Stimulated activated CD8-positive, alpha-beta memory T cell treated with anti-CD3 and anti-CD28 coated beads, Interleukin-7, amount 100 ng/mL, for 1 hour (primary cell): ENCODE measurements at places on chromosomes 2 and 18.

DNA sequence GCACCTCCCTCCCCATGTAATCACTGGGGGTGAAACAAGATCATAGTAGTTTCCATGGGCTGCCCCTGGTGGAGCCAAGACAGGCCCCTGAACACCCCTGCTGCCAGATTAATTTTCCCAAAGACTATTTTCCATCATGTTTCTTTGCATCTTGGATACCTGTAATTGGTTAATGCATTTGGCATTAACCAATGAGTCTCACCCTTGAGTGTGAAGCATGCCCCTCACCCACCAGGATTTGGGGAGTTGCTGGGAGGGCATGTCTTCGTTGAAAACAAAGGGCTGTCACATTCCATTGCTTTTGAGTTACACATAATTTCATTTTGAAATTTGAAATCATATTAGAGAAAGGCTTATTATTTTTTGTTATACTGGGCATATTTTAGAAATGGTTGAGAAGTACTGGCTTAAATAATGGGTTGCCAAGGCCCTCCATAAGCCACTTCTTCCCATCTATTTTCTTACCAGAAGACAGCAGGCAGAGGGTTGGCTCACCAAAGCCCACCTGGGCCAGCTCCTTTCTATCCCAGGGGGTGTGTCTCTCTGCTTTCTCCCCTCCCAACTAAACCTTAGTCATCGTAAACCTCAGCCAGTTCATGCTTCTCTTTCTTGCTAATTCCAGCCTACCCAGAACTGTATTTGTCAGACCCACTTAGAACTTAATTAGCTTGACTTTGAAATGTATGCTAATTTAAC is 51.8 kb downstream of the ATIC start:
- DNase-seq = no peak

GRCh38 chr2:38933653-38934052 is 44.0 kb downstream of the ARHGEF33 start:
- DNase-seq = no peak

- DNase-seq = no peak
These were observed 139.1 kb downstream of the VWC2L start for GRCh38 chr2:214549946-214550345.

GRCh38 chr2:58604096-58604495 is 363.0 kb upstream of the FANCL start:
- no peak for DNase-seq

GRCh38 chr2:241489733-241490680 is 18.4 kb downstream of the STK25 start:
- DNase-seq = no peak
